ENCODE measurements at places on chromosomes 12 and 14. TPM values are rescaled to one million over a fixed set of nuclear protein-coding genes. Genes with fewer than 3 reads are reported as not detected.
A peak's percentile ranks its signal among the peaks of the same experiment; 100 is the strongest.

- peak; percentile 24 for DNase-seq
Observed at GRCh38 chr12:22377731-22378496, 43.4 kb upstream of the ST8SIA1 start.

DNA sequence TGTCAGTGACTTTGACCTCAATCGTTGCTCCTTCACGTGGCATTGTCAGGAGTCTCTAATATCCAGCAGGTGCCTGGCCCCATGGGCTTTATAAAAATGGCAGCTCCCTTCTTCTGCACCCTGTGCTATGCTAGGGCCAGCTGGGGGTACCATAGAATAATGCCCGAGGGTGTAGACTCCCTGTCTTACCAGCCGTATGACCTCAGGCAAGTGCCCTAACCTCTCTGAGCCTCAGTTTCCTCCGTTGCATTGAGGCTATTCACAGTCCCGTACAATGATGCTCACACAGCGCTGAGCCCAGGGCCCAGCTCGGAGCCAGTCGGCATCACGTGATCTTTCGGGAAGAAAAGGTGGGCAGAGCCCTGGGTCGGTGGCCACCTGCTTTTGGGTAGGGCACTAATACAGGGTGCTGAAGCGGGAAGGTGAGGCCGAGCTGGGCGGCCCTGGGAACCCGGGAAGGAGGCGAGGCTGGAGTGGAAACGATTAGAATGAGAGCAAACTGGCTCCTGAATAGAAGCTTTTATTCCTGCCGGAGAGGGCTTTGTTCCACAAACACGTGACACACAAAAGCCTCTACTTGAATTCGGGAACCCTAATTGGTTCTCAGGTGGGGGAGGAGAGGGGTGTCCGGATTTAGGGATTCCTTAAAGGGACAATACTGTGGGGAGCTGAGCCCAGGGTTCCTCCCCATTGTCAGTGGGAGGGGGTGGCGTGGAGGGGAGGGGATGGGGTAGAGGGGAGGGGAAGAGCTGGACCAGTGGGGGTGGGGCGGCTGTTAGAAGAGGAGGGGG, 19.9 kb upstream of the MSI1 start:
- no peak for DNase-seq

DNA sequence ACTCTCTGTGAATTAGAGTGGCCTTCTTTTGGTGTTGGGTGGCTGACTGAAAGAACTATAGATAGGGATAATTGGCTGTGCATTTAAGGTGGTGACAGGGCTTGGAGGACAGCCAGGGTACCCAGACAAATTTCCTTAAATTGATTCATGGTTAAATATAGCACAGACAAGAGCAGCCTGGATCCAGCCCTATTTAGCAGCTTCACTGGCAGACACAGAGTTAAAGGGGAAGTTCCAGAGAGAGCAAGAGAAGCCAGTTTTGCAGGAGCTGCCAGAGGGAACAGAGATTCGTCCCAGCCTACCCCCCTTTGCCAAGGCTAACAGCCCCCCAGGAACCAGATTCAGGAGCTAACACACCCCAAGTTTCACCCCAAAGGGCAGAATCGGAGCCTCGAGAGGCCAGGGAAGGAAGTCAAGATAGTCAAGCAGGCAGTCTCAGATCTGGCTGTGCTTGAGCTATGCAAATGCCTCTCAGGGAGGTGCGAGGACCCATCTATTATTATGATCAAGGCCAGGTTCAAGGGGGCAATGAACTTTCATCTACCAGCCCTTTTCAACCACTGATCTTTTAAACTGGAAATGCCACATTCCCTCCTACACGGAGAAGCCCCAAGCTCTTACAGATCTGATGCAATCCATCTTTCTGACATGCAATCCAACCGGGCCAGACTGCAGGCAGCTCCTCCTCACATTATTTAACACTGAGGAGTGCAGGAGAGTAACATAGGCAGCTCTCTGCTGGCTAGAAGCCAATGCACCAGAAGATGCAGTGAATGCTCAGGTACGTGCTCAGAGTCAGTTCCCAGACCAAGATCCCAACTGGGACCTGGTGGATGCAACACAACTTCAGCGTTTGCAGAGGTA, 58.2 kb downstream of the DHRS2 start:
- peak; percentile 57 for DNase-seq

DNA sequence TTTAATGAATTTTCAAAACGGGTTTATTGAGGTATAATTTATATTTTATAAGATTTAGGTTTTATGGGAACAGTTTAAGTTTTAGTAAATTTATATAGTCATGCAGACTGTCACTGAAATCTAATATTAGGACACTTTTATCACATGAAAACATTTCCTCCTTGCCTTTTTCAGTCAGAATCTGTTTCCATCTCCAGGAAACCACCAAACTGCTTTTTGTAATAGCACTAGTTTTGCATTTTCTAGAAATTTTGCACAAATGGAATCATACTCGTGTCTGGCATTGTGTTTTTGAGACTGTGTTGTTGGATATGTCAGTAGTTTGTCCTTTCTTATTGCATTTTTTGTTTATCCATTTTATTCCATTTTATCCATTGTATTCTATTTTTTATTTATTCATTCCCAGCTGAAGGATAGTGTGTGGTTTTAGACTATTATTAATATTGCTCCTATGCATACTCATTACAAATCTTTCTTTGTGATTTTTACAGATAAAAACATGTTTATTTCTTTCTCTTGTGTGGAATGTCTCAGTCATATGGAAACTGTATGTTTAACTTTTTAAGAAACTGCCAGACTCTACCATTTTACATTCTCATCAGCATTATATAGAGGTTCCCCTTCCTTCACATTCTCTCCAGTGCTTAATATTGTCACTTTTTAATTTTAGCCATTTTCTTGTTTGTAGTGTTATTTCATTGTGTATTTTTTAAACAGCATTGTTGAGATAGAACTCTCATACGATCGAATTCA, 26.5 kb downstream of the PALS1 start:
- DNase-seq, result no peak

- DNase-seq, result peak; percentile 24
Observed at GRCh38 chr14:98144964-98145363, 1127.0 kb downstream of the BCL11B start.

Gene POTEG
- not detected for total RNA-seq

GRCh38 chr12:2373307-2373706, 320.5 kb downstream of the CACNA1C start:
- no peak for DNase-seq

Gene DNAJC22
- 0.26 TPM for total RNA-seq

Gene COQ6
- total RNA-seq, result 13.4 TPM
